ENCODE measurements at places on chromosomes 3 and 15. TPM values are rescaled to one million over a fixed set of nuclear protein-coding genes. Genes with fewer than 3 reads are reported as not detected.

- DNase-seq: no peak
These were observed 3.7 kb downstream of the ISL2 start for GRCh38 chr15:76340198-76340802.

DNA sequence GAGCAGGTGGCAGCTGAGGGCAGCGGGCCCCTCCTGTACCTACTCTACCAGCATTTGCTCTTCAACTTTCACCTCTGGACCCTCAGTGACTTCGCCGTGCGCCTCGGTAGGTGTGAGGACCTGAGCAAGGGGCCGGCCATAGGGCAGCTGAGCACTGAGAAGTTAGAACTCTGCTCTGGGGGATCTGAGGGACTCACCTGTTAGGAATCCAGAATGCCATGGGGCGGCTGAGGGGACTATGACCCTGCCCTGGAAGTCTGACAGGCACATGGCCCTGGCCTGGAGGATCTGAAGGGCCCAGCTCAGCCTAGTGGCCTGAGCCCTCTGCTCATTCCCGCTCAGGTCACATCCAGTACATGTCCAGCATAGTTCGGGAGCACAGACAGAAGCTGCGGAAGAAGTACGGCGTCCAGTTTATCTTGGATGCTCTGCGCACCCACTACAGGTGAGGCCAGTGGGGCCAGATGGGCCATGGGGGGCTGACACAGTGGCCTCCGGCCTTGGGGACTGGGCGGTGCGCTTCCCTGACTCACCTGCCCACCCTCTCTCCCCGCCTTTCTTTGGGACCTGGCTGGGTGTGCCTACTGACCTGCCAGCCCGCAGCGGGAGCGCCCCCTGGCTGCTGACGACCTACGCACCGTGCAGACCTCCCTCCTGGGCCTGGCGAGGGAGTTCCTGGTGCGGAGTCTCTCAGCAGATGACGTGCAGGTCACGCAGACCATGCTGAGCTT lies 18.8 kb downstream of the NBEAL2 start:
- peak; percentile 78 for DNase-seq

GRCh38 chr3:15579051-15579450 lies 22.3 kb downstream of the HACL1 start:
- DNase-seq: no peak

GRCh38 chr15:95194746-95195145 lies 963.4 kb downstream of the MCTP2 start:
- DNase-seq: no peak

DNA sequence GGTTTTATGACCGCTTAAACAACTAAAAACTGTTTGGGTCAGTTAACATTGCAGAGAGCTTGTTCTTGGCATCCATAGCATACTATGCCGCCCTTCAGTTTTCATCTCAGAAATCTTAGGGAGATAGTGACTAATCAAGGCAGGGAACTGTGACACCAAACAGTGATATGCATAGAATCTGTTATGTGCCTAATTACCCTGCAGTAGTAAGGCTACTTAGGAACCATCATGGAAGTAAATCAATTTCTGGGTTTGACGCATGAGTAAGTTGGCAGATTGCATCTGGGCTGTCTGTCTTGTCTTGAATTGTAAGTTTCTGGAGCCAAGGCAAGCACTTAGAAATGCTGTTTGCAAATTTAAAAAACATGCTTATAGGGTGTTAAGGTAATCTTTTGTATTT lies 22.5 kb downstream of the KCTD6 start:
- DNase-seq: no peak

Gene BFSP2
- not detected for total RNA-seq

Gene BDH1
- 154 TPM for total RNA-seq
